ENCODE measurements at places on chromosomes 5 and 9.
A peak's percentile ranks its signal among the peaks of the same experiment; 100 is the strongest.

DNA sequence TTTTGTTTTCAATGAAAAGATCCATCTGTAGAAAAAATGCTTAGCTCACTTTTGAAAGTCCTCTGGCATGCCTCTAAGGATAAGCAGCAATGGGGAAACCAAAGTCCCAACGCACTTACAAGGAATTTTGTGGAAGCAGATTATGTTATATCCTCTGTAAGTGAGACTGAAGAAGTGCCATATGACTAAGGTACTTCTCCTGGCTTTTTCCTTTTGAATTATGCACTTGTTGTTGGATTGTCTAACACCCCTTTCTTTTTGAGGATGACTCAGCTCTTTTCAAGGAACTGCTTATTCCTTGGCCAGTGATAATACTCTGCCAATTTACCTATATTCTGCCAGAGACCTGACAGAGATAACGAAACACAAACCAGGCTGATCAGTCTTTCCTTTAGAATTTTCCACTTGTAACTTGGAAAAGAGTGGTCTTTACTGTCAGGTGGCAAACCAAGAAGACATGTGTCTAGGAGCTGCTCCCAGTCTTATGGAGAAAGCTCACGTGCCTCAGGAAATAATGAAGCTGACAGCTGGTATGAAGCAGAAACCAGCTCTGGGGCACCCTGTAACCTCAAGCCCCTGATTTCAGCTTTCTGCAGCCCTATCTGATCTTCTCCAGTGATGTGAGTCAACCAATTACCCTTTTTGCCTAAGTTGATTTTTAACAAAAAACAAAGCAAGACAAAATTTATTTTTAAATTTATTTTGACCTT lies 290.8 kb upstream of the FBXL7 start:
- DNase-seq: peak; percentile 39

GRCh38 chr5:72106817-72107130 lies 501 bp upstream of the MAP1B start:
- no peak for DNase-seq

GRCh38 chr5:138870611-138871010 lies 4.5 kb downstream of the LRRTM2 start:
- no peak for DNase-seq

- DNase-seq: no peak
These were observed 99.3 kb upstream of the ZNF366 start for GRCh38 chr5:72606525-72606924.

- no peak for DNase-seq
These were observed 106.1 kb downstream of the SH3TC2 start for GRCh38 chr5:148956477-148957385.

DNA sequence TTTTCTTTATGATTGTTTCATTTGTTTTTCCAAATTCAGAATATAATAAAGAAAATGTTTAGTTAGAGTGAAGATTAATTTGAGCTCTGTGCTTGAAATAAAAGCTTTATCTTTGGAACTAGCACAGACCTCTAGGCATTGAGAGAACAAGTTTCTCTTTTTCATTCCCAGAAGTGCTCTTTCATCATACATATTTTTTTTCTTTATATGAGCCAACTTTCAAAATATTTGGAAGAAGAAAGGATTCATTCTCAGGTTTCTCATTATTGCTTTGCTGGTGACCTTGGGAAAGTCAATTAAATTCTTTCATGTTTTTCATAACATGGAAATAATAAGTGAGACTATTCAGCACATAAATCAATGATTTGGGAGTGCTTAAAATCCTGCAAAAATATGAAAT lies 16.8 kb downstream of the CTXN3 start:
- DNase-seq: no peak

DNA sequence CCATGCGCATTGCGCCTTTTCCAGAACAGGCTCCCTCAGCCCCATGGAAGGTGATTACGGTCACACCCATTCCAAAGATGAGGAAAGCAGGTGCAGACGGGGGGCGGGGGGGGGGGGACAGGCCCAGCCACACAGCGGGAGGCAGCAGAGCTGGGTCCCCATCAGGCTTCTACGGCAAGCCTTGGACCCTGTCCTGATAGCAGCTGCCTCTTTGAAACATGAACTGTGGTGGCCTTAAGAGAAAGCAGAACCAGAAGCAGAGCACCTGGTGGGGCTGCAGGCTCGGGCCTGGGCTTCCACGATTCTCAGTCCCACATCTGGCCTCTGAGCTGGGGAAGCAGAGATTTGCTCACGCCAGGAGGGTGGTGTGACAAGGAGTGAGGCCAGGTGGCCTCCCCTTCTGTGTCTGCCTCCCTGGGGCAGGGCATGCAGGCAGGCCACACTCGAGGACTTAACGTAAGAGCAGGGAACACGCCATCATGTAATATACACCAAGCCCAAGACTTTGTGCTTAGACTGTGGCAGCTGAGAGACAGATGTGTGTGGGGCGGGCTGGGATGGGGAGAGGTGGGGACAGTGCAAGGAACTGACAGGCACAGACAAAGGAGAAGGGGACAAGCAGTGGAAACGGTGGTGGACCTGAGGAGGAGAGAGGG lies 14.2 kb upstream of the PHYKPL start:
- DNase-seq: no peak

DNA sequence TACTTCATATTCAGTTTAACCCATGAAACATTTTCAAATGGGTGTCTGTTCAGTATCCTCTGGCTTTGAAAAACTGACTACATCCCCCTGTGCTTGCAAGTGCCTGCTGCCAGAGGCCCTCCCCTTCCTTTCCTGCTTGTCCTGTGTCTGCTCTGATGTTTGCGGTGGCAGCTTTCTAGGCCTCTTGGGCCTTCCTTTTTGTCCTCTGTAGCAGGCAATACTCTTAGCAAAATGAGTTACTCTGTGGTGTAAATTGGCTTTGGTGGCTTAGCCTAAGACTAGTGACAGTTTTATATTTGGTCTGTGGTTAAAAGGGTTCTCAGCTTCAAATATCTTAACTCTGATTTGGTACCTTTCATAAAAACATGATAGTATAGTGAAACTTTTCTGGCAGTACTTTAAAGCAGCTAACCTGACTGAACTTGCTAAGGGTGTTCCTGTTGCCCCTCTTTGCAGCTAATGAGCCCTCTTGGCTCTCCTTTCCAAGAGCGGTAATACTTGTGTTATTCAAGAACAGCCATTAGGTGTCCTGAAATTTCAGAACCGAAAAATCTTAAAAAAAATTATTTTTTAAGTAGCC lies 76.6 kb downstream of the GOLM1 start:
- no peak for DNase-seq

GRCh38 chr5:125002727-125003598 lies 256.5 kb upstream of the ZNF608 start:
- peak; percentile 21 for DNase-seq
